CD4-positive, alpha-beta T cell treated with Interleukin-2 at 100 ng/mL for 4 hours (primary cell): ENCODE measurements at places on chromosomes 5 and 9.

DNA sequence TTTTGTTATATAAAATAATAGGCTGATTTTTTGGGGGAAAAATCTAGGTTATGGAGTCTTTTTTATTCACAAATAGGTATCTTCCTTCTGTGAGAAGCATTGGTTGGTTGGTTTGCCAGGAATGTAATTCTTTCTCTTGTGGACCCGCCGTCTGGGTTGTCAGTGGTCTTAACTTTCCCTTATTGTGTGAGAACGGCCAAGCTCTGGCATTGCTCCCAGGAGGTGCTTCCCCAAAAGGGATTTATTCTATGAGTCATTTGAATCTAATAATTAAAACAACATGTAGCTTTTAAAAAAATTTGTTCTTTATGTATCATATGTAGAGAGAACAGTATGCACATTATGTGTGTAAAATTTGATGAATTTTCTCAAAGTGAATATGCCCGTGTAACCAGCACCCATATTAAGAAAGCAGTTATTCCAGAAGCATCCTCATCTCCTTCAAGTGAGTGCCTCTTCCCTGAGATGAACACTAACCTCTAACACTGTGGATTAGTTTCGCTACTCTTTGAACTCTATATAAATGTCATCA lies 114.4 kb downstream of the MAST4 start:
- DNase-seq: no peak

GRCh38 chr5:37641933-37642332 lies 197.9 kb downstream of the GDNF start:
- DNase-seq: no peak

GRCh38 chr5:173807181-173807655 lies 80.9 kb upstream of the CPEB4 start:
- DNase-seq: no peak

DNA sequence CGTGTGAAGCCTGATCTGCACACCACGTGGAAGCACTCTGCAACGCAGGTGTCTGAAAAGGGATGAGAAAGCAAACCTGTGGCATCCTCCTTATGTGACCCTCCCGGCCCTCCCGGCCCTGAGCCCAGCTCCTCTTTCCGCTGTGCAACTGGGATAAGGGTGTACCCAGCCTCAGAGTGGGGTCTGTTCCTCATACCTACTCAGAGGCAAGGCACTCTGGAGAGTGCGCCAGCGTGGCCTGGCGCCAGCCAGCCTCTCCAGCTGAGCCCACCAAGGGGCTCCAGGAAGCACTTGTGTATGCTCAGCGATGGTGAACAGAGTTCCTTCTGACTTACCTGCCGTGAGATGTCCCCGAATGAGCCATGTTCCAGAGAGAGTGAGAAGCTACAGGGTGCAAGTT lies 102.8 kb downstream of the IRX1 start:
- DNase-seq: no peak

DNA sequence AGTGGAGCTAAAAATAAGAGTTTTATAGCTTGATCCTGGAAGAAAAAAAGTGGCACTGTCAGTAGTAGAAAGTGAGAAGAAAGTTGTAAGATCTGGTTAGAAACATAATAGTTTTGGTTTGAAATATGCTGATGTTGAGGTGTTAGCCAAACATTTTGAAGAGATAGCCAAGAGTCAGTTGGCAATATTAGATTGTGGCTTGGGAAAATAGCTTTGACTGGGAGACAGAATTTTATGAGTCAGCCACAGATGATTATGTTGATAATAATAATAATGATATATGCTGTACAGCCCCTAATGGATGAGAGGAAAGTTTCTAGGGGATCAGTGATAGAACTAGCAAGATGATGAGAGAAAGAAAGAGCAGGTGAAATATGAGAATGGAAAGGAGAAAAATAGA lies 12.4 kb upstream of the CDH18 start:
- no peak for DNase-seq

GRCh38 chr9:470552-471194 lies 256.0 kb downstream of the DOCK8 start:
- DNase-seq: no peak

DNA sequence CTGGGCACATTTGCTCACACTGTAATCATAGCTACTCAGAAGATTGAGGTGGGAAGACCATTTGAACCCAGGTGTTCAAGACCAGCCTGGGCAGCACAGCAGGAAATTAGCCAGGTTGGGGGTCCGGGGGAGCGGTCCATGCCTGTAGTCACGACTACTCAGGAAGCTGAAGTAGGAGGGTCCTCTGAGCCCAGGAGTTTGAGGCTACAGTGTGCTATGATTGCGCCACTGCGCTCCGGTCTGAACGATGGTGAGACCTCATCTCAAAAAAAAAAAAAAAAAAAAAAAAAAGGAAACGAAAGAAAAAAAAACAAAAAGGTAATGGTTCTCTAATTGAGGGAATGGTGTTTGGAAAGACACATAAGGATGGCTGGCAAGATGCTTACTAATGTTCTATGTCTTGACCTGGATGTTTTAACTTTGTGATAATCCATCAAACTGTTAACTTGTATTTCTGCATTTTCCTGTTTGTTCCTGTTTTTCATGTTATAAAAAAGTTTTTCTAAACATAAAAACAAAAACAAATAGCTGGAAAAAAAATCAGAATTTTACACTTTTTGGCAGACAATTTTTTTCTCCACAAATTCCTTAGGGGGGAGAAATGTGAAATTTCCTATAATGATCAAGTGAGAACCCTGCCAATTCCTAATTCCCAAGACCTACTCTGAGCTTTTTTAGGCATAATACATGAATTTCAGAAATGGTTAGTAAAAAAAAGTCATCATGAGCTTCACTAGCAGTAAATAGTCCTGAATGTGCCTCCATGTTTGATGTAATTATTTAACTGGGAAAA lies 96.9 kb downstream of the DENND1A start:
- no peak for DNase-seq

- no peak for DNase-seq
Measured at GRCh38 chr9:131402073-131402472, 8.2 kb downstream of the PRRC2B start.

GRCh38 chr9:111350556-111350955 lies 20.5 kb upstream of the OR2K2 start:
- no peak for DNase-seq

- no peak for DNase-seq
Measured at GRCh38 chr9:21856301-21857094, 54.1 kb downstream of the MTAP start.

- no peak for DNase-seq
Measured at GRCh38 chr5:40447438-40447837, 232.3 kb upstream of the PTGER4 start.

DNA sequence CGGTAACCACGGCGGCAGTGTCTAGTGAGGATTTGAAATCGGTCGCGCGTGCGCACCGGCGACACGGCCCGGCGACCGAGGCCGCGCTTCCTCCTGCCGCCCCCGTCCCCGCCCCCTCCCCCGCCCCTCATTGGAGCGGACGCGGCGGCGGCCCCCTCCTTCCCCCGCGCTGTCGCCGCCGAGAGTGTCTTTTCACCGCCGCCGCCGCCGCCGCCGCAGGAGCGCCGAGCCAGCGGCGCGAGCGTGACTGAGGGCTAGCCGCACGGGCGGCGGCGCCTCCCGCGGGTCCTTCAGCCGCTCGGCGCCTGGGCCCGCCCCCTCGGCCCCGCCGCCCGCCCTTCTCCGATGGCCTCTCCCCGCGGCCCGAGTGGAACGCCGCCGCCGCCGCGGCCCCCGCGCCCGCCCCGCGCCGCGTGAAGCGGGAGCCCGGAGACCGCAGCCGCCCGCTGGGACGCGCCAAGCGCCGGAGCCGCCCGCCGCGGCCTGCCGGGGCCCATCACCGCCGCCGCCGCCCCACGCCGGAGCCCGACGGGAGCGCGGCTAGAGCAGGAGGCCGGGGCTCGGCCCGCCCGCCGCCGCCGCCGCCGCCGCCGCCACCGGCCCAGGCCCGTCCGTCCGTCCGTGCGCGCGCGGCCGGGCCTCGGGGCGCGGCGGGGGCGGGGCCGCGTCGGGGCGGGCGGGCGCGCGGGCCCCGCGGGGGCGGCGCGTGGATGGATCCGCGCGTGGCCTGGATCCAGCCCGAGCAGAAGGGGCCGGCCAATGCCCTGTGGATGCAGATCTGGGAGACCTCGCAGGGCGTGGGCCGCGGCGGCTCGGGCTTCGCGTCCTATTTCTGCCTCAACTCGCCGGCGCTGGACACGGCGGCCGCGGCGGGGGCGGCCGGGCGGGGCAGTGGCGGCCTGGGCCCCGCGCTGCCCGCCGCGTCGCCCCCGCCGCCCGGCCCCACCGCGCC lies at the start of gene TENT4A:
TSS of gene TENT4A (plus strand) at position 159 of the 952 bp plus-strand sequence. CDS start at position 711, 552 bp downstream.
- no peak for DNase-seq

- no peak for DNase-seq
Measured at GRCh38 chr5:31894141-31894540, 255.2 kb downstream of the PDZD2 start.

- no peak for DNase-seq
Measured at GRCh38 chr5:57947181-57947580, 464.6 kb upstream of the ACTBL2 start.

DNA sequence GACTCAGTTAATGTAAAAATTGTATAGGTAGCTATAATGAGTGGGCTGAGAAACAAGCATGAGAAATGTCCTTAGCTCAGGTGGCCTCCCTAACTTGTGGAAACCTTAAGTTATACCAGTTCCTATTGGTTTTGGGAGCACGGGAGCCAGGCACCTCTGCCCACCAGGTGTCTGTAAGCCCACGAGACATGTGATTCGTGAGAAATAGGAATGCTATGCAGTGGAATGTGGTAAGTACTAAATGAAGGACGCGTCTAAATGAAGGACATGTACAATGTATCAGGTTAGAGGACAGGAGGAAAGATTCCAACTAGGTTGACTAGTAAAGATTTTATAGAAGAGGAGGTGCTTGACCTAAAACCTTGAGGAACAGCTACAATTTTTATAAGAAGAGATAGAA lies 46.0 kb upstream of the F2RL2 start:
- DNase-seq: no peak

- no peak for DNase-seq
Measured at GRCh38 chr5:2187687-2188086, 305.0 kb upstream of the IRX4 start.

DNA sequence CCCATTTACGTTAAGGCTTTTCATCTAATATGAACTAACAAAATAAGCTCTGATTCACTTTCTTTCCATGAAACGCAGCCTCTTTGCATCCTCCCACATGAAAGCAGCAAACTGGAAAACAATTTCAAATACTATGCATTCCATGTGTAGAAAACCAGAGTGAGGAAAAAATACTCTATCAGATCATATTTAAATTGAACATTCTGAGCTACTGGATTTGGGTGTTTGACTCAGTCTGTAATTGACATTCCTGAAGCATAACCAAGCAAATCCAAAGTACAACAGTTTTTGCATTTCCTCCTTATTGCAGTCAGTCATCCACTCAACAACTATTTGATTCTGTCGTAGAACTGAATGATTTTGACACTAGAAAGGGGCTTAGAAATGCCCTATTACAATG lies 399.1 kb upstream of the NMUR2 start:
- no peak for DNase-seq

- no peak for DNase-seq
Measured at GRCh38 chr5:123092223-123092593, 3.2 kb downstream of the PRDM6 start.

DNA sequence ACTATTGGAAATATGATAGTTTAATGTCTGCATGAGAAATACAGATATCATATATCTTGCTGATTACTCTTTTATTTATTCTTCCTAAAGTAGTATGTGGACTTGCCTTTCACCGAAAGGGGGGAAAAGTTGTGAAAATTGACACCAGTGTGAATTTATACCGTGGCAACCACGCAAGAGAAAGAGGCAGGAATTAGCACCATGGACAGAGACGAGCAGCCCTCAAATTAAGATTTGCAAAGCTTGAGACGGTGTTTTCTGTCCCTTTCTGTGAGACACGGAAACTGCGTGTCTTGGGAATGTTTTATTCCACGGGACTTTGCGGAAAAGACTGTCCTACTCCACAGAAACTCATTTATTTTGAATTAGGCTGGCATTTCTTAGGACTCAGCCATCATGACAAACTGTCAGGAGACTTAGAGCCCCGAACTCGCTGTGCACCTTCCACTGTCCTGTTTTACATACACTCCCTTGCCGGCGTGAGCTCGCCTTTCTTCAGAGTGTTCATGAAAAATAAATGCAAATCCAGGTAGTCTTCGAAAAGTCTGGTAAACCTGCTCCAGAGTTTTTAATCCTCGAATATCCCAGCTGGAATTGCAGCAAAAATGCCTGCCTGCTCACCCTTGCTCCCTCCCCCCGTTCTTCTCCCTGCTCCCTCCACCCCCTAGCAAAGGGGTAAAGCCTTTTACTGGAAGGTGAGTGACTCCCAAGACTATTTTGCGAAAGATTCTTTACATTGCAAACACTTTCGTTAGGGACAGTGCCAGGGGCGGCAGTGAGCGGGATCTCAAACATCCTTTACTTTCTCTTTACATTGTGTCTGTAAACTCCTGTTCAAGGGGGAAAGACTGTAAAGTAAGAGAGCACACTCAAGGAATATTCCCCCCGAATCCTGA lies 3.8 kb upstream of the ELAVL2 start:
- DNase-seq: no peak

GRCh38 chr5:124439609-124440008 lies 306.8 kb downstream of the ZNF608 start:
- no peak for DNase-seq

- no peak for DNase-seq
Measured at GRCh38 chr9:20599195-20599594, 23.1 kb downstream of the MLLT3 start.

GRCh38 chr9:77514886-77515711 lies 133.0 kb downstream of the GNA14 start:
- no peak for DNase-seq

DNA sequence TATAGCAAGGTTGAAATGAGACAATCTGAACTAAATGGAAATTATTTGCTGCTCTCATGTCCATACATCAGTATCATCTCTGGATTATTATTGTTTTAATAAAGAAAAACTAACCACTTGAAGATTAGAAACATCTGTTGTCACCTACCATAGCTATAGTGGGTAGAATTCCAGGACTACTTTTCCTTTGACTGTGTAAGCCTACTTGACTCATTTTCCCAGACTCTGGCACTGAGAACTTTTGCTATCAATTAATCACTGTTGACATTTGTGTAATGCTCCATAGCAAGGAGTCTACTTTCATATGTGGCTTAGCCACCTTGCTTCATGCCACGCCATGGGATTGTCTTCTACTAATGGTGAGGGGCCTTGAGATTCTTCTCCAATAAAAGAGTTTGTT lies 59.9 kb upstream of the ARRDC3 start:
- no peak for DNase-seq

DNA sequence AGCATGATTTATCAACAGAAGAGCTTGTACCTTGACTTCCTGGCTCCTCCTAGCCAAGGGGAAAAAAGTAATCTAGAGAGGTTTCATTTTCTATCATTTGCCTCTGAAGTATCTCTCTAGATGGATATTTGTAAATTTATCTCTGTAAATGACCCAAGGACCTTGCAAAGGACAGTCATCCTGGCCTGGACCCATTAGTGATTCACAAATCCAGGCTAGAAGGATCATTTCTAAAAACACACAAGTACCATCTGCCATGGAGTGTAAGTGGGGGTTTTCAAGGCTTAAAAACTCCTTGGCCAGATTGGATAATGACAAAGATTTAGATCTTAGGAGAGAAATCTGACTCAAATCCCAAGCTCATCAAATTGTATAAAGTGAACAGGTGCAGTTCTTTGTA lies 8.1 kb downstream of the TTC23L start:
- DNase-seq: no peak

GRCh38 chr9:38371495-38371894 lies 21.0 kb upstream of the ALDH1B1 start:
- peak; percentile 22 for DNase-seq
